ENCODE measurements at places on chromosomes 6 and 20. TPM values are rescaled to one million over a fixed set of nuclear protein-coding genes. Genes with fewer than 3 reads are reported as not detected.

DNA sequence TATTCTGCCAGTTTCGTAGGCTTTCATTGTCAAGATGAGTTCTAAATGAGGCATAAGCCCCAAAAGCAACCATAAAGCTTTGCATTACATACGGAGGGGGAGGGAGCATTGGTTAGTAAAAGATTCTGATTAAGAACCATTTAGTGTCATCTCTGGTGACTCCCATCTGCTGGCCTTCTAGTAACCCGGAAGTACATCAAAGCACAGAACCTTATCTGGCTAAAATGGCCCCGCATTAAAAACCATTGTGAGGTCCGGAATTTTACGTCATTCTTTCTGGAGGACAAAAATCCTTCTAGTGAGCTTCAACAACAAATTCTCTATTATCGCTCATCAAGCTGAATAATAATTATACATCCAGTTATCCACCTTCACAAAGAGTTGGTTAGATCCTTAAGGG, 37.8 kb downstream of the METTL24 start:
- DNase-seq = no peak

DNA sequence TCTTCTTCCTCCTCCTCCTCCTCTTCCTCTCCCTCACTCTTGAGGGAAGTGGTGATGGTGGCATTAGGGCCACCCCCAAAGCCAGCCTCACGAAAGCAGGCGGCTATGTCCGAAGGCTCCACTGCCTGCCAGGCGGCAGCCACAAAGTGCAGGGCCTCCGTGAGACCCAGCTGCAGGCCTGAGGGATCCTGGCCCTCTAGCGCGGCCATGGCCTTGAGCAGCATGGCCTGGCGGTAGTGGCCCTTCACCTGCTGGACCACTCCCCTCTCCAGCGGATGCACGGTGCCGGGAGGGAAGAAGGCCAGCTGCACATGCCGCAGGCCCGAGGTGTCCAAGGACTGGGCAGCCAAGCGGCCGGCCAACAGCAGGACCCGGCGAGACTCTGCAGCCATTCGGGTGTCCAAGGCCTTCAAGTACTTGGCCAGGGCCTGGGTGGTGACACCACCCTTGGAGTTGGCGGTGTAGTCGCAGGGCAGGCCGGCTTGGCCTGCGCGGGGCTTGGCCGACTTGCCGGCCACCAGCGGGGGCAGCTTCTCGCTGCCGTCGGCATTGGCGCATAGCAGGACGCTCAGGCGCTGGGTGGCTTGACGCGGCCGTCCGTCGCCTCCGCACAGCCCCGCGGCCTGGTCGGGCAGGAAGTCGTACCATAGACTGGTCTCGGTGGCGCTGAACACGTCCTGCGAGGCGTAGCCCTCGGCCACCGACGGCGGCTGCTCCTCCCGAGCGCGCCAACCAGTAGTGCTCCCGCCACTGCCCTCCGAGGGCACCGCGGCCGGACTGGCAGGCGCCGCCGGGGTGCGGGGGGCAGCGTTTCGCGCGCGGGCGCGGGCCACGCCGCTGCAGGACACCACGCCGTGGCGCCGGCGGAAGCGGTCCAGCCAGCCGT, 1.1 kb downstream of the CENPB start:
- no peak for DNase-seq

DNA sequence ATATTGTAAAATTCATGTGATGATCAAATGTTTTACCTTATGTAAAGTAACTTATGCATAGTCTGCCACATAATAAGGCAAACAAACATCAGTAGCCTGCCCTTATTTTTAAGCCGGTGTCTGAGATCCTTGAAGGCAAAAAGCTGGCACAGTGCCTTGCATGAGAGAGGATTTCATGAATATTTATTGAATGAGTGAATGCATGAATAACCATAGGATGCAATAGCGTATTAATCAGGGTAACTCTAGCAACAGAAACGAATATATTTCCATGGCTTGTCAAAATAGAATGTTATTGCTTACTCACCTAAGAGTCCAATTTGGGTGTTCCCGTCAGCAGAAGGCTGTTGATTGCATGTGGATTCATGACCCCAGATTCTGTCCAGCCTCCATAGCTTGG, 34.9 kb downstream of the BTBD3 start:
- no peak for DNase-seq

GRCh38 chr6:154878871-154879491, 116.1 kb upstream of the TIAM2 start:
- DNase-seq = no peak

DNA sequence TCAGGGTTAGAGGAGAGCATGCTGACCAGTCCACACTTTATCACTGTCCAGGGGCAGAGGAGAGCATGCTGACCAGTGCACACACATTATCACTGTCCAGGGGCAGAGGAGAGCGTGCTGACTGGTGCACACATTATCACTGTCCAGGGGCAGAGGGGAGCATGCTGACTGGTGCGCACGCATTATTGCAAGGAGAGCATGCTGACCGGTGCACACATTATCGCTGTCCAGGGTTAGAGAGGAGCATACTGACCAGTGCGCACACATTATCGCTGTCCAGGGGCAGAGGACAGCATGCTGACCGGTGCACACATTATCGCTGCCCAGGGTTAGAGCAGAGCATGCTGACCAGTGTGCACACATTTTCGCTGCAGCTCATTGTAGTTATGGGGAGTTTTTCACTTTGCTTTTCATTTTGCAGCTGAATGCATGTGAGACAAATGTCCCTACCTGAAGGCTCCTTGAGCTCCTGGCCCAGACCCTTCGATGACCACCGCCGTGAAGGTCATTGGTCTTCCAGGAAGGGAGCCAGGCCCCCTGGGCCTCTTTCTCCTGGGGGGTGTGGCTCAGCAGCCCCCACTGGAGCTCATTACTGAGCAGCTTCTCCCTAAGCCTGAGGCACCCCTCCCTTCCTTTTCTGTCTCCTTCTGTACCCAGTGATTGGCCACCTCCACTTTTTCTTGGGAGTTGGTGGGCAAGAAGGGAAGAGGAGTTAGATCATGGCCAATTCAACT, 178.8 kb upstream of the AFDN start:
- DNase-seq = no peak

- no peak for DNase-seq
Measured at GRCh38 chr20:44092551-44093248, 94.3 kb downstream of the JPH2 start.

GRCh38 chr6:107847844-107848802, 24.0 kb upstream of the SCML4 start:
- DNase-seq = peak; percentile 97

DNA sequence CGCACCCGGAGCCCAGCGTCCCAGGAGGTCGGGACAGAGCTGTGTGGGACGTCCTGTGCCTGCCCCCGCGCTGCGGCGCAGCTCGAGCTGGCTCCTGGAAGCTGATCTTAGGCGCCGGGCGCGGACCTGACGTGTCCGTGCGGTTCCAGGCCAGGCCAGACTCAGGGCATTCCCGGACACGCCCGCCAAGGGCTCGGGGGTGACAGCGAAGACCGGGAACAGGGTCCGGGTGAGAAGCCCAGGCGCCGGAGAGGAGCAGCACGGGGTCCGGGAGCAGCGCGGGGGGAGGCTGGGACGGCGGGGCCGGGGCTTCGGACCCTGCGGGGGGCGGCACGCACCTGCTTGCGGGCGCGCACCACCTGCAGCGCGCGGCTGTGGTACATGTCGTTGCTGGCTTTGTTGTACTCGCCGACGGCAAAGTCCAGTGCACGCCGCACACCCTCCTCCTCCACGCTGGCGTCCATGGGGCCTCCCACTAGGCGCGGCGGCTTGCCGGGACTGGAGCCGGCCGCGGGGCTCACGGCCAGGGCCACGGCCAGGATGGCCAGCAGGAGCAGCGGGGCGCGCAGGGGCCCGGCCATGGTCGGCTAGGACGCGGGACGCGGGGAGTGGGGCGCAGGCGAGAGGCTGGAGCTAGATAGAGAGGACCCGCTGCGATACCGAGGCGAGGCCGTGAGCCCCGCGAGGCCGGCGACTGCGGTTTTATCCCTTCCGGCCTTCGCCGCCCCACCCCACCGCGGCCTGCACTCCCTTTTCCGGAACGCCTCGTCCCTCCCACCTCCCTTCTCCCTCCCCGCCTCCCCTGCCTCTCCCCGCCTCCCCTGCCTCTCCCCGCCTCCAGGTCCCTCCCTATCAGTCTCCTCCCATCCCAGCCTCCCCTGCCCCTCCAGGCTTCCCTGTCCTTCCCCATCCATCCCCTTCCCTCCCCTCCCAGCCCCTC, at the start of gene CST3:
CST3 (minus strand) TSS at position 674 of the 940 bp plus-strand sequence; CDS start at position 581, 93 bp downstream.
- DNase-seq = peak; percentile 96

DNA sequence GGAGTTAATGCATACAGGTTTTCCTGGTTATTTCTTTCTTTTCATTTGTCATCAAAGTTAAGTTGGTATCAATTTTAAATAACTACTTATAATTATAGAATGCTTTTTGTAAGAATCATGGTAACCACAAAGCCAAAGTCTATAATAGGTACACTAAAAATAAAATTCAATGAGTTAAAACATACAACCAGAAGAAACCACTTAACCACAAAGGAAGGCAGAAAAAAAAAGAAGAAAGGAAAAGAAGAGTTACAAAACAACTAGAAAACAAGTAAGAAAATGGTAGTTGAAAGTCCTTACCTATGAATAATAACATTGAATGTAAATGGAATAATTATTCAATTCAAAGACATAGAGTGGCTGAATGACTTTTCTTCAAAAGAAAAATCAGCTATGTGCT, 45.6 kb downstream of the THBS2 start:
- DNase-seq = no peak

DNA sequence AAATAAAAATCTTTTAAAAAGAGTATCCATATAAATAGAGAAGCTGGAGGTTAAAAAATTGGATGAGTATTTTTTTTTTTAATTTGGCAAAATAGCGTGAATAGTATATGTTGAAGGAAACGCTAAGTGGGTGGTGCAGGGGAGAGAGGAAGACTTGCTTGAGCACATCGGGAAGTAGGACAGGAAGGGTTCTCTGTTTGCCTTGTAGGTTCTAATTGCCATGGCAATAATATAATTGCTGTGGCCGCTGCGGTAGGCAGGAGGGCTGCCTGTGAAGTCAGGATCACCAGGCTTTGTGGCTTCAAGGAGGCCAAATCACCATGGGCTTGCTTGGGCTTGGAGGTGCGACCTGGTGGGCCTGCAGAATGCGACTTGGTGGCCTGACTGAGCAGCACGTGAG, 35.1 kb downstream of the IGF2R start:
- no peak for DNase-seq

- DNase-seq = peak; percentile 94
Measured at GRCh38 chr6:149863698-149864577, at the start of gene LRP11. LRP11 (minus strand) TSS chr6:149864359; CDS start chr6:149864020, 339 bp downstream.

DNA sequence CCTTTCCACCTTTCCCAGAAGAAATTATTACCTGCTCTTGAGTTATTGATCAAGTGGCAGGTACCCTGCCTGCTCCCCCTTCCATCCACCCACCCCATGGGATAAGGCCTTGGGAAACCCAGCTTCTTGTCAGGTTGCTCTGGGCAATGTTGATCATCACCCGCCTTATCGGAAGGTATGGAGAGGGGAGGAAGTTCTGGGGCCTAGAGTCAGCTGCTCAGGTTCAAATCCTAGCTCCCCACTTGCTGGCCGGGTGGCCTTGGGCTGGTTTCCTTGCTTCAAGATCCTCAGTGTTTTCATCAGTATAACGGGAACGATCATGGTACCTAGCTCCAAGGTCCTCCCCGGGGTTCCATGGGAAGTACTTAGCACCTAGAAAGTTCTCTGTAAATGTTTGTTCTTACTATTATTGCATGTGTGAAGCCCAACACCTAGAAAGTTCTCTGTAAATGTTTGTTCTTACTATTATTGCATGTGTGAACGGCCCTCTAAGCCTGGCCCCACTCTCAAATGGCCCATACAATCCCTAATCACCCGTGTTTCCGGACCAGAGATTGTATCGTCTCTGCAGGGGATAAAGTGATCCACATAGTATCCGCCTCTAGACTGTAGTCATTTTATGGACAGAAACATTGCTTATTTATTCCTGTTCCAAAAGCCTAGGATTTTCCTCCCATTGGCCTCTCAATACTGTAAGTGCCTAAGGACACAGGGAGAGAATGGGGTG, 1.1 kb upstream of the PREX1 start:
- DNase-seq = no peak

- DNase-seq = no peak
Measured at GRCh38 chr6:121449331-121449730, 13.9 kb downstream of the GJA1 start.

- no peak for DNase-seq
Measured at GRCh38 chr20:19628570-19629134, 129.4 kb upstream of the RIN2 start.

GRCh38 chr20:8131598-8132483, at the start of gene PLCB1:
PLCB1 (plus strand) TSS chr20:8132266; CDS start chr20:8132652, 386 bp downstream.
- DNase-seq = peak; percentile 96

- no peak for DNase-seq
Measured at GRCh38 chr6:54971825-54972224, 125.3 kb downstream of the FAM83B start.

DNA sequence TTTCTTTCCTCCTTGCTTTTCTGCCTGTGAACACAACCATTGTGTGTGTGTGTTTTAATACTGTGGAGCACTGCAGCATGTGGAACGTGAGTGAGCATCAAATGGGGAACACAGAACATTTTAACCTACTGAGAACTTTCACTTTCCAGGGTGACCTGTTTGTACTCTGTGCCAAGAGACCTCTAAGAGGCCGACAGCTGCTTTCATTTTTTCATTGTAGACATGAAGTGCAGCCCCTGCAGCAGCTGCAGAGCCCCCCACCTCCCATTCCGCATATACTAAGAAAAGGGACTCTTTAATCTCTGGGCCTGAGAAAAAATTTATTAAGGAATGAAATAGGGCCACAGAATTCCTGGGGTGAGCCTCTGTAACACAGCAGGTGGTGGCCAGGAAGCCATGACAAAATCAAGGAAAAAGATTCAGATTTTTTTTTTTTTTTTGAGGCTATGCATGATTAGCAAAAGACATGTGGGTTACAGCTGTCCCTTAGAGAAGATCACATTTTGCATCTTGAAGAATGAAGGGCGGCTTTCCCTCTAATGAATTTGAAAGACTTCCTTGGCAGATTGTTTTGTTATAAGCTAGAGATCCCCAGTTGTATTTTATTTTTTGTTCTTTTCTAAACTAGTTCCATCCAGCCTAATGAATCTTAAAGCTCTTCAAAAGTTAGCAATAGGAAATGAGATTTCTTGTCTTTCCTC, 503.4 kb downstream of the CD109 start:
- no peak for DNase-seq

GRCh38 chr6:45896783-45897441, 118.7 kb downstream of the CLIC5 start:
- no peak for DNase-seq

GRCh38 chr6:40282986-40283385, 304.2 kb downstream of the LRFN2 start:
- DNase-seq = no peak

- DNase-seq = no peak
Measured at GRCh38 chr20:5511930-5512329, 195.2 kb upstream of the PROKR2 start.

ITCH gene
- total RNA-seq = 68.2 TPM

BPIFB4 gene
- not detected for total RNA-seq

TRDN gene
- total RNA-seq = 0.77 TPM

RAB22A gene
- total RNA-seq = 22.2 TPM

SLA2 gene
- 0.64 TPM for total RNA-seq

YWHAB gene
- 182 TPM for total RNA-seq

OR12D3 gene
- not detected for total RNA-seq

CASS4 gene
- total RNA-seq = 3.1 TPM
